ENCODE measurements at places on chromosomes 4 and X.

GRCh38 chr4:70405765-70406164, 8.0 kb downstream of the OPRPN start:
- DNase-seq: no peak

DNA sequence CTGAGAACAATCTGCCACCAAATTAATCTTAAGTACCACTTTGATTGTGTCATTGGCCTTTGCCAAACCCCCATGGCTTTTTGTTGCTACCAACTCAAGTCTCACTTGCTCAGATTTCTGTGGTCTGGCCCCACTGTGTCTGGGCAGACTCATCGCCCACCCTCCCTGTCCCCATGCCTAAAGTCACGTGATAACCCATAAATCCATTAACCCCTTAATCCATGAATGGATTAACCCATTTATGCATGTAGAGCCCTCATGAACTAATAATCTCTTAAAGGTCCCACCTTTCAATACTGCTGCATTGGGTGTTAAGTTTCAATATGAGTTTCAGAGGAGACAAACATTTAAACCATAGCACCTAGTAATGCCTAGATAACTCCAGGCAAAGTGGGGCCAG, 78.5 kb upstream of the BLTP1 start:
- DNase-seq: no peak

- DNase-seq: no peak
Observed at GRCh38 chr4:140945106-140945505, 188.2 kb downstream of the RNF150 start.

DNA sequence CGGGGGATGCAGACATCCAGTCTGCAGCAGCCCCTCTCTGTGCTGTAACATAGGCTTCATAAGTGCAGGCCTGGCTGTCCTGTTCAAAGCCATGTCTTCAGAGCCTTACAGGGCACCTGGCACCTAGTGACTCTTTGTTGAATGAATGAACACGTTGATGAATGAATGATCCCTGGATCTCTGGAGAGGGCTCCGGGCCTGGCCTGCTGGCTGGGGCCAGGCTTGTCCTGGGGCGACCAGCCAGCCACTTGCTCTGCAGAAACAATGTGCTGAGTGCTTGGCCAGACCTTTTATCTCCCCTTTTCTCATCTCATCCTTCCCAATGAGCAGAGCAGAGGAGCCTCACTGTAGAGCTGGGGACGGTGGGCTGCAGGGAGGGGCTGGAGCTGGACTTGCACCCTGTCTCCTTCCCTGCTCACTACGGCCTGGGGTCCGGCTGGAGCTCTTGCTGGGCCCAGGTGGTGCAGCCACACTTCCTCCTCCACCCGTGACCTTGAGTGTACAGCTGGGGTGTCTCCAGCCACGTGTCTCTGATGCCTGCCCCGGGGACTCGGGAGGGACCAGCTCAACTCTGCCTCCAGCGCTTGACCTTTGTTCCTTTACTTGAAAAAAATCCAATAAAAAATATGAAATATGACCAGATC, 77.9 kb downstream of the PSAPL1 start:
- DNase-seq: no peak

DNA sequence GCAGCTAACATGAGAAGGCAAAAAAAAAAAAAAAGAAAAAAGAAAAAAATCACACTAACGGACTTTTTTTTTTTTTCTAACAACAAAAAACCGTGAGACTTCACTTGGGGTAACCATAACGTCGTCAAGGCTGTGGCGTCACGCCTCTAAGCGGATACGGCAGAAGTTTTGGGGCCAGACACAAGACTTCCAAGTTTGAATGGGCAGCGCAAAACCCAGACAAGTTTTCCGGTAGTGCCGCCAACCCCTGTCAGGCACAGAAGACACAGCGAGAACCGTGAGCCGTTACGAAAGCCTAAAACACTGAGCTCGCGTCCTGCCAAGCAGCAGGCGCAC, 556 bp upstream of the SMARCA5 start:
- no peak for DNase-seq

DNA sequence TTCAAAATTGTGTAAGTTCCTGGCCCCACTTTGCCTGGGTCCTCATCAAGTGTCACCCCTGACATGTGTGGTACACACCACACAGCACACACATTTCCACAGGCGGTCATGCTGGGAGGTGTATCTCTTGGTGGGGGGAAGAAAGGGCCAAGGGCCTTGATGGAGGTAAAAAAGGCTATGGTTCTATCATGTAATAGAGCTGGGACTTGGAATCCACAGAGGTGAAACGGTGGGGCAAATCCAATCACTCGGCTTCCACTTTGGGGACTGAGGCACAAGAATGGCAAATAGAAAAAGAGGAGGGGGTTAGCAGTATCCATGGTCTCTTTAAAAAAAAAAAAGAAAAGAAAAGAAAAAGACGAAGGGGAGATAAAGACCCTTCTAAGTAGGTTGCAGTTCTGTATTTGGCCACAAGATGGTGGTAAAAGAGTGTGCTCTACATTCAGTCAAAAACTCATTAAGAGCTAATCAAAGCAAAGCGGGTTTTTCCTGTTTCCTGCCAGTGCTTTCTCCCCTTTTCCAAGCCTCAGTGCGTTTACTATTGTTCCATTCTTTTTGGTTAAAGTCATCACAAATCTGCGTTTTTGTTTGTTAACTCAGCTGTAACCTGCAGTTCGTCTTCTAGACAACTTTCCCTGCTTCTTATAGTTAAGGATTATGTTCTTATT, 37.0 kb upstream of the ATP6AP2 start:
- DNase-seq: no peak

DNA sequence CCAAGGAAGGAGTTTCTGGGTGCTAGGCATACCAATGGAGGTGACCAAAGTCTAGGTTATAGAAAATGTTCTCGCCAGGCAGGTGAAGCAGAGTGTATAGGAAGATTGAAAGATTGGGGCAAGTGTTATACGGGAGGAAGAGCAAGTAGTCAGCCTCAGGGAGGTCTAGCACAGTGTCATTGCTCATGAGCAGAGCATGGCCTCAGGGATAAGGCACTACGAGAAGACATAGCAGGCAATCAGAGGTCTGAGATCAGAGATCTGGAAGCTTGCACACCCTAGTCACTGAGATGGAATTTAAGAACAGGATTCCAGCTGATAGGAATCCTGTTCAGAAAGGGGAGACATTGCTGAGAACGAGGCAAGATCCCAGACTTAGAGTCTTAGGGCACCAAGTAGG, 350.0 kb upstream of the CASK start:
- no peak for DNase-seq

GRCh38 chrX:4547213-4547836, 833.9 kb upstream of the PRKX start:
- no peak for DNase-seq

GRCh38 chrX:133609166-133609565, 193.9 kb upstream of the GPC4 start:
- DNase-seq: no peak

GRCh38 chrX:46865281-46865680, 28.4 kb downstream of the RP2 start:
- DNase-seq: no peak

DNA sequence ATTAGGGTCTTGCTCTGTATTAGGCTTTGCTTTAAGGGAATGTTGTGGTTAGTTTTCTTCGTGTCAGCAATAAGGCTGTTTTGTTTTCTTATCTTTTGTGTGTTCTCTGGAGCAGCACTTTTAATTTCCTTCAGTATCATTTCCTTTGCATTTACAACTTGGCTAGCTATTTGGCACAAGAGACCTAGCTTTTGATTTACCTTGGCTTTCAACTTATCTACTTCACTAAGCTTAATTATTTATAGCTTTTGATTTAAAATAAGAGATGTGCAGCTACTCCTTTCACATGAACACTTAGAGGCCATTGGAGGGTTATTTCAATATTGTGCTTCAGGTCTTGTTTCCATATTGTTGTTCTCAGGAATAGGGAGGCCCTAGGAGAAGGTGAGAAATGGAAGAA, 68.2 kb downstream of the FAT4 start:
- no peak for DNase-seq

GRCh38 chr4:152983221-152983620, 47.1 kb downstream of the FHDC1 start:
- no peak for DNase-seq

GRCh38 chr4:146340798-146341197, 126.5 kb downstream of the REELD1 start:
- DNase-seq: no peak

GRCh38 chr4:124060261-124060918, 652.1 kb downstream of the ANKRD50 start:
- no peak for DNase-seq

GRCh38 chr4:182897601-182898478, 19.3 kb downstream of the DCTD start:
- no peak for DNase-seq

GRCh38 chr4:121675715-121676114, 21.1 kb downstream of the ANXA5 start:
- no peak for DNase-seq

DNA sequence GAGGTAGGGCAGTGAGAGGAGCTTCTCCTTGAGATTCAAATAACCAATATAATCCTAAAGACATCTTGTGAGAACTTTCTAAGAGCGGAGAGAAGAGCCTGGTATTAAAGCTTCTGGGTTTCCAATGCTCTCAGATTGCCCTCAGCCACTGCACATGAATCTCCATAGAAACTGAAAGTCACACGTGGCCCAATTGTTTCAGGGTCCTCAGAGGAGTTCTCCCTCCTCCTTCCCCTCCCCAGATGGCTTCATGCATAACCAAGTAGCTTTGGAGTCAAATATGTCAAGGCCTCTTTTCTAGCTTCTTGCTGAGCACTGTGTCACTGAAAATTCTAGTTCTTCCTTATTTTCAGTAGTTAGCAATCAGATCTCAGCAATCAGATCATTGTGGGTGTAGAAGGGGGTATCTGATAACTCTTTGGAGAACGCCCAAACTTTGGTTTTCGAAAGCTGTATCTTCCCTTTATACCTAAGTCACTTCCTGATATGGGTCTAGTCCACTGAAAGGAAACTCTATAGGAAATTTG, 2.2 kb downstream of the BTK start:
- no peak for DNase-seq

DNA sequence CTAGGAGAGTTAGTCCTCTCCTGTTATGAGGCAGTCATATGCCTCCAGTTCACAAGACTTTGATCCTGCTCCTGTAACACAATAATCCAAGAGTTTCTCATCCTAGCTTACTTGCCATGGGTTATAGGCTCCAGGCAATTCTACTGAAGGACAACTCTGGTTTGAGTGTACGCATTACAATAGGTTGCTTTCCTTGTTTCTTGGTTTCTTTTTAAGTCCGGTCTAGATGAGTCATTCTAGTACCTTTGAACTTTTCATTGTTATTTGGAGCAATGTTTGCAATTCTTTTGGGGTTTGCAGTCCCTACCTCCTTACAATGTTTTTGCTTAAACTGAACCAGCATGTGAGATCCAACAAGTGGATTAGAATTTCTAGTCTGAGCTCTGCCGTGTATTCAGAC, 109.1 kb downstream of the ANAPC4 start:
- DNase-seq: no peak

DNA sequence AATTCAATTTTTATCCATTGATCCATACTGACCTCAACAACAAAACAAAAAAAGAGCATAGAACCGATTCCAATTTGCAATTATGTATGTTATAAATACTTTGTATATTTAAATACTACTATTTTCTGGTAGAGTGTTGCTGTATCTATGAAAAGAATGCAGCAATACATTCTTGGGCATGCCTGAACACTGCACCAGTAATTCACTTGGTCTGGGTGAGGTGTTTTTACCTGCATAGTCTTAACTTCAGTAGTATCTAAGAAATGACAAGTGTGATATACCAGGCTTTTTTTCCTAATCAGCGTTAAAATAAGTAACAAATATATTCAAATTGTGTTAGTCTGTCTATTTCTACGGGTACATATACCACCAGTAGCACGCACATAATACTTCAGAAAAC, 120.2 kb downstream of the KLHL13 start:
- DNase-seq: no peak

DNA sequence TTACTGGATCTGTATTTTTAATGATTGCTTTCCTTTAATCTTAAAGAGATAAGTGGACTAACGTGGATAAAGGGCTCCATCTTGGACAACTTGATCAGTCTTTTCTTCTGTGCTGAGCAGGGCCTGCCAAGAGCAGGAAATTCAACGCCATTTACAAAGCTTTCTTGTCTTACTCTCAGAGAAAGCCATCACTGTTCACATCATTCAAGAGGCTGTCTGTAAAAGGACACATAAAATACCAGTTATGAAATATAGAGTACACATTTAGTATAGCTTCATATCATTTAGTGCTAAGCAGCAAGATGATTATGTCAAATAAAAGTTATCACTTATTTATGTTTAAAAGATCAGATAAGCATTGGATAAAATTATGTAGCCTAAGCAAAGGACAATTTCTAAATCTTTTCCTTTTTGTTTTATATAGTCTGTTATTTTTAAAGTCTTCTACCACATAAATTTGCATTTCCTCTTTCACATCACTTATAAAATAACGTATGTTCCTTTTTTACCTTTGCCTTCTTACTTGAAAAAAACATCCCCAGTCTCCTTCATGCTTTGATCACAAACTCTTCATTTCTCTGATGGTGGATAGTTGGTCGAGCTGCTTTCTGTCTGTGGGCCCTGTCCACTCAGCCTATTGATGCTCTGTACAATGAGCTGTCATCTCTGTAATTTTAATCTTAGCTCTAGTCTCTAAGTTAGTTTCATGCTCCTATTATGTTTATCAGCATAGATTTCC, 2.1 kb upstream of the CCNG2 start:
- no peak for DNase-seq

DNA sequence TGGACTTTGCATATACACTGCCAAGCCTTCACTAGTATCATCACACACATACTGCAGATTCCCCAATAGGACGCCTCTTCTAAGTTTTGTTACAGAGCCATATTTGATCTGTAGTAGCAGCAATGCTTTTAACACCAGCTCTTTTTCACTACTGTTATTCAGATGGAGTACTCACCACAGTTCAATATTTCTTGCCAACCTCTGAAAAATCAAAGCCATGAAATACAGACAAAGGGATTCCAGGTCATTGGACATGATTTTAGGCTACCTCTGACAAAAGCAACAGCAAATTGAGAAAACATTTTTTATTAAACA, 390.7 kb upstream of the ADGRL3 start:
- no peak for DNase-seq

DNA sequence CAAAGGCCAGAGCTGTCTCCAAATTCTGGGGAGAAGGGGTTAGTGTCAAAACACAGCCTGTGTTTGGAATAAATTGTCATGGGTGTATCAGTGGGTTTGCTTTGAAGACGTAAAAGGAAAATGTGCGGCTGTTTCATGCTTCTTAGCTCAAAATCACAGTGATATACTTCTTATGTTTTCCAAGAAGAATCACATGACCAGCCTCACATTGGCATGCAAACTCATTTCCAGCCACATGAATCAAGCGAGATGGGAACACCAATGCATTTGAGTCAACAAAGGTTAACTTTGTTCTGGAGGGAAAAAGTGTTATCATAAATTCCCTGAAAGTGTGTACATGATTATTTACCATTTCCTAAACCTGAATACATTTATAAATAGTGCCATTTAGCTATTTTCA, 19.0 kb upstream of the SPP1 start:
- no peak for DNase-seq

GRCh38 chr4:81724925-81725329, 253.2 kb upstream of the RASGEF1B start:
- DNase-seq: peak; percentile 25

- no peak for DNase-seq
Observed at GRCh38 chr4:124307143-124307542, 405.4 kb downstream of the ANKRD50 start.

- DNase-seq: no peak
Observed at GRCh38 chrX:576904-577560, 53.6 kb upstream of the SHOX start.
